Tibial artery (tissue), 4 donors: ENCODE measurements at places on chromosomes 13 and 19.

GRCh38 chr13:48266701-48267639, 34.0 kb downstream of the ITM2B start:
- H3K27ac ChIP-seq, result no peak overlapping the region
- DNase-seq, result no peak
- peaks cover 26% of the 10 kb centered on the region for H3K36me3 ChIP-seq
- no peaks in the 10 kb centered on the region for H3K4me1 ChIP-seq
- H3K27me3 ChIP-seq, result no peaks in the 10 kb centered on the region

DNA sequence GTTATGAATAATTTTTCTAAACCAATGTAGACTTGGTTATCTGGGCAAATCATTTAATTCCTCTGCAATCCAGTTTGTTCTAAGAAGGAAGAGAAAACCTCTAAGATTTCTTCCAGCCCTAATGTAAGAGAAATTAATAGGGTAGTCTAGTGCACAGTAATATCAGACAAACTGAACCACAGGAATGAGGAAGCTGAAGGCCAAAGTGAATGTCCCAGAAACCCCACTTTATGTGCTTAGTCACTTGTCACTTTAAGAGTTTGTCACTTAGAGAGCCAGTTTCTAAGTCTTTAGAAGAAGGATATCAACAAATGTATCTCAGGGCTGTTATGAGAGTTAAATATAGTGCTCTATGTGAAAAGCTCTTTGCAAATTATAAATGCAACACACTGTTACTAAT, 750.6 kb downstream of the DIAPH3 start:
- H3K4me3 ChIP-seq, result no peak overlapping the region
- no peaks in the 10 kb centered on the region for H3K27me3 ChIP-seq
- DNase-seq, result no peak
- no peak overlapping the region for H3K27ac ChIP-seq

GRCh38 chr13:40539576-40540327, 126.7 kb downstream of the FOXO1 start:
- H3K4me1 ChIP-seq, result peaks cover 7% of the 10 kb centered on the region
- H3K4me3 ChIP-seq, result no peak overlapping the region
- no peaks in the 10 kb centered on the region for H3K27me3 ChIP-seq

- no peak overlapping the region for H3K4me3 ChIP-seq
- H3K4me1 ChIP-seq, result no peaks in the 10 kb centered on the region
- H3K27me3 ChIP-seq, result no peaks in the 10 kb centered on the region
- no peak for DNase-seq
These were observed 114.6 kb upstream of the VSTM2B start for GRCh38 chr19:29411113-29411581.

DNA sequence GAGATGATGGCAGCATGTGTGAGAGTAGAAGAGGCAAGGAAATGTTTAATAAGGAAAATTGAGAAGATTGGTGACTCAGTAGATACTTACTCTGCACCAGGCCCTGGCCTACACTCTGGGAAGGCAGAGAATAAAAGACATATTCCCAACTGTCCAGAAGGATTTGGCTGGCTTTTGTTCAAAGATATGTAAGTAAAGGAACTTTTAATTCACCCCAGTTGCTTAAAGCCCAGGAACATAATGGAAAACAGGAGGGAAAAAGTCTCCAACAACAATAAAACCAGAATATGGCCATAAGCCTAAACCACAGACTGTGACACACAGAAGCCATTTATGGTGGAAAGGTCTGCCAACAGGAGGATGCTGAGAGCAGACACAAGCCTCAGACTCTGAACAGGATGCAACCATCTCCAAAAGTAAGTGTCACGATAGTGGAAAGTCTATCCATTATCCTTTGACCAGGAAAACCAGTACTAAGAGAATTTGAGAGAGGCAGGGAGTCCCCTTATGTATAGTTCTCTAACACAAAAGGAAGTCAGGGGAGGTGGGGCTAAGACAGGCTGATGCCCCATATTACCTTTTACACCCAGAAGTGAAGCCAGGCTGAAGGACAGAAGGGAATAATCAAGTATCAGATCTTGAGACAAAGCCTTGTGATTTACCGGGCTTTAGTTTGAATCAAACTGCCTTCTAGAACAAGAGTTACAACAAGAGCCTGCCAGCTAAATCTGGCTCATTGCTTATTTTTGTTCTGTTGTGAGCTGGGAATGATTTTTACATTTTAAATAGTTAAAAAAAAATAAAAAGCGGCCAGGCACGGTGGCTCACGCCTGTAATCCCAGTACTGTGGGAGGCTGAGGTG, 169.5 kb upstream of the STARD13 start:
- no peak overlapping the region for H3K4me3 ChIP-seq
- H3K27ac ChIP-seq, result peak overlapping the region; percentile 46
- no peak for DNase-seq
- no peaks in the 10 kb centered on the region for H3K27me3 ChIP-seq

GRCh38 chr19:38759590-38760003, 13.7 kb downstream of the LGALS7 start:
- H3K27me3 ChIP-seq, result no peaks in the 10 kb centered on the region
- H3K4me1 ChIP-seq, result no peaks in the 10 kb centered on the region
- H3K27ac ChIP-seq, result no peak overlapping the region

DNA sequence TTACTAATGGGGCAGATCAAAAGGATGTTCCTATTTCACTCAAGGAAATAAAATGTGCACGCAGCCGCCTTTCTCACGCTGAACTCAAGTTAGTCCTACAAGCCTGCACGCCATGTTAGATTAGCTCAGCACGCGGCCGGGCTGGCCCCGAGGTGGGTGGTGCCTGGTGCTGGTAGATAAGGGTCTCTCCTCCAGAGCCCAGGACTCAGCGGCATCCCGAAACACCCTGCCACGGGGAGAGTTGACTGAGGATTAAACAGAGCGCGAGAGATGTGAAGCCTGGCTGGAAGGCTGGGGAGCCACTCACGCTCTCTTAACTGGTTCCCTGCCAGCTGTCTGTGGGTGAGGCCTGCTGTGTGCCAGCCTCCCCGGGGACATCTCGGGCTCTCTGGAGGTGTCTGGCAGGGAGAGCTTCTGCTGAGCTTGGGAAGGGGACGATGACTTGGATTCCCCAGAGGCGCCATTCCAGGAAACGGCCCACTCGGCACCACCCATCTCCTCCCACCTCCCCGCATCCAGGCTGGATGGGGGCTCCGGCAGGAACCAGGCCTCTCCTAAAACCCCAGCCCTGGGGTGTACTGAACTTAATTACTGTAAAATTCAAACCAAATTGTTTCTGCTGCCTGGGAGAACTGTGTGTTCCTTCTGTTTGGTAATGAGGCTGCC, 122.2 kb downstream of the KDM4B start:
- peaks cover 7% of the 10 kb centered on the region for H3K36me3 ChIP-seq
- H3K4me3 ChIP-seq, result peak overlapping the region; percentile 5

GRCh38 chr19:1616875-1617274, 11.6 kb upstream of the UQCR11 start:
- no peaks in the 10 kb centered on the region for H3K4me1 ChIP-seq
- no peaks in the 10 kb centered on the region for H3K27me3 ChIP-seq
- H3K27ac ChIP-seq, result no peak overlapping the region
- DNase-seq, result no peak

DNA sequence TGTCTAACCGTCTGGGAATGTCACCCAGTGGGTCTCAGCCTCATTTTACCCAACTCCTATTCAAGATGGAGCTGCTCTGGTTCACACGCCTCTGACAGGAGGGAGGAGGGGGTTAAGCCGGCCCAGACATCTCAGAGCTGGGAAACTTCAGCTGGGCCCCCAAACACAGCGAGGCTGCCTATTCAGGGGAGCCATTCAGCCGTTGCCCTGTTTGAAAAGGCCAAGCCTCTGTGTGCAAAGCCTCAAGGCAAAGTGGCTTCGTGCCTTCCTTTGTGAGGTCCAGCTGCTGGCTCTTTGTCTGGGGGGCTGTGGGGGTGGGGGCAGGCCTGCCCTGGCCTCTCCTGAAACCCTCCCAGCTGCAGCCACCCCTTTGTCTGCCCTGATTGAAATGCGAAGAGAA, 147.4 kb downstream of the PTPRS start:
- no peak for DNase-seq
- no peaks in the 10 kb centered on the region for H3K27me3 ChIP-seq
- H3K4me1 ChIP-seq, result no peaks in the 10 kb centered on the region
- no peaks in the 10 kb centered on the region for H3K36me3 ChIP-seq
- no peak overlapping the region for H3K27ac ChIP-seq
- no peak overlapping the region for H3K4me3 ChIP-seq

DNA sequence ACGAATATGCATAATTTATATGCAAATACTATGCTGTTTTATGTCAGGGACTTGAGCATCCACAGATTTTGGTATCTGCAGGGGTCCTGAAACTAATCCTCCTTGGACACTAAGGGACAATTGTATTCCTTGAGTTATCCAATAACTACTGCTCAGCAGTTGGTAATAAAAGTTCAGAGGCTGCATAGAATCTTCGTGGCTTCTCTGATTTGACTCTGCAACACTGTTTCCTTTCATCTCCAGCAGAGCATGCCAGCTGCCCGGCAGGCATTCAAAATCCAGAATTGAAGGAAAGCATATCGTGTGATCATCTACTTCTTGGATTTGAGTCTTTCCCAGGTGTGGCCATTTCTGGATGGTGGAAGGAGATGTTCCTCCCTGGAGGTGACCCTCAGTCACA, 64.5 kb upstream of the MRI1 start:
- H3K4me3 ChIP-seq, result no peak overlapping the region
- H3K27ac ChIP-seq, result no peak overlapping the region
- no peaks in the 10 kb centered on the region for H3K4me1 ChIP-seq
- no peak for DNase-seq
- H3K27me3 ChIP-seq, result peaks cover 10% of the 10 kb centered on the region
- no peaks in the 10 kb centered on the region for H3K36me3 ChIP-seq

- H3K27me3 ChIP-seq, result peaks cover 89% of the 10 kb centered on the region
- H3K4me3 ChIP-seq, result no peak overlapping the region
- no peak overlapping the region for H3K27ac ChIP-seq
These were observed 39.6 kb downstream of the ZNRF4 start for GRCh38 chr19:5494773-5495172.

GRCh38 chr19:13013649-13014048, 18.4 kb downstream of the NFIX start:
- H3K36me3 ChIP-seq, result no peaks in the 10 kb centered on the region
- no peak for DNase-seq
- H3K27ac ChIP-seq, result peak overlapping the region; percentile 88
- peak overlapping the region; percentile 54 for H3K4me3 ChIP-seq
- no peaks in the 10 kb centered on the region for H3K27me3 ChIP-seq
- H3K4me1 ChIP-seq, result peaks cover 87% of the 10 kb centered on the region

- H3K27ac ChIP-seq, result no peak within 1 kb of the TSS
- H3K4me1 ChIP-seq, result no peaks in the 10 kb centered on the region
- peak within 1 kb of the TSS; percentile 55 for H3K4me3 ChIP-seq
- H3K36me3 ChIP-seq, result no peaks in the 10 kb centered on the region
These were observed at the start of gene SHC2 for GRCh38 chr19:460877-461720. SHC2 (minus strand) TSS chr19:461033; CDS start chr19:460996, 37 bp downstream.

- no peak overlapping the region for H3K4me3 ChIP-seq
- H3K27me3 ChIP-seq, result no peaks in the 10 kb centered on the region
- H3K27ac ChIP-seq, result no peak overlapping the region
- no peak for DNase-seq
These were observed 34.1 kb upstream of the EDNRB start for GRCh38 chr13:77952737-77953136.

DNA sequence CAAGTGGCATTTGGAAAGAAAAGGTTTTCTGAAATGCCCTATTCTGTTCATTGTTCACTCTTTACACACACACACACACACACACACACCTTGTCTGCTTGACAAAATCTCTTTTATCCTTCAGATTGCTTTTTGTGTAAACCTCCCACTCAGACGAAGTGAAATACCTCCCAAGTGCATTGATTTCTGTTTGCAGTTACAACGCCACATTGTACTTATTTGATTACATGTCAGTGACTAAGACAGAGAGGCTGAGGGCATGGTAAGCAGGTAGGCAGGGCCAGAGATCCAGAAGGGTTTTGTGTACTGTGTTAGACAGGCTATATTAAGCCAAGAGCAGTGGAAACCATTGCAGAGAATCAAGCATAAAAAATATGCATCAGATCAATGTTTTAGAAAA, 561.8 kb downstream of the GPC6 start:
- H3K27ac ChIP-seq, result no peak overlapping the region
- no peak overlapping the region for H3K4me3 ChIP-seq
- no peak for DNase-seq
- H3K36me3 ChIP-seq, result no peaks in the 10 kb centered on the region
- no peaks in the 10 kb centered on the region for H3K4me1 ChIP-seq

DNA sequence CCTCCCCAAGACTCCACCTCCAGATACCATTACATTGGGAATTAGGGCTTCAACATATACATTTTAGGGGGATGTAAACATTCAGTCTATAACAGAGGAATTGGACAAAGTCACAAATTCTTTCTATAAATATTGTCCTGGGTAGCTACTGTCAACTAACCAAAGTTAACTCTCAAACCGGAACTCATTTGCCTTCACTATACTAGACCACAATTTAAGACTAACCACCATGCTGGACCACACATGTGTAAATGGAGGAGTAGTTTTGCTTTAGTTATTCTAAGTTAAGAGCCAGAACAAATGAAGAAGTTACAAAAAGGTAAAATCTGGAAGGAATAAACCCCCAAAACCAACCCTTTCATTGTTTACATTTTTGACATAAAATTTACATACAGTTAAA, 222.8 kb downstream of the NDFIP2 start:
- no peak for DNase-seq
- H3K4me1 ChIP-seq, result no peaks in the 10 kb centered on the region
- H3K27me3 ChIP-seq, result no peaks in the 10 kb centered on the region
- no peak overlapping the region for H3K27ac ChIP-seq
- no peaks in the 10 kb centered on the region for H3K36me3 ChIP-seq

DNA sequence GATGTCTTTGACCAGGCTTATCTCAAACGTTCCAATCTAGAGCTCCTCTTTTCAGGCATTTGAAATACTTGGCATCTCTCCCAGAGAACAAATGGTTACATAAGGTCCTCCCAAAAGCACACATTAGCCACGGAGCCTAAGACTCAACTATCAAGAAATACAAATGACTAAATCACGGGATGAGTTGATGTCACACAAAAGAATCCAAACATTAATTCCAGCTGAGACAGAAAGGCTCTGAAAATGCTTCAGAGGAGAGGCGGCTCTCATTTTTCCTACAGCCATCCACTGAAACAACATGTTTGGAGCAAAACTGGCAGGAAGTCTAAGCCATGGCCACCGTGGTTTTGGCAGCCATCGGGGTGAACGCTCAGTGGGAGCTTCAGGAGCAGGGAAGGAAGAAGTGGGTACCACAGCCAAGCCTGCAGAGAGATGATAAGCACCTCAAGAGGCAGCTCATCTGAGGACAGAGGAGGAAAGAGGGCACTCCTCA, 122.5 kb downstream of the STK24 start:
- no peaks in the 10 kb centered on the region for H3K27me3 ChIP-seq
- H3K36me3 ChIP-seq, result peaks cover 41% of the 10 kb centered on the region
- H3K27ac ChIP-seq, result peak overlapping the region; percentile 77
- DNase-seq, result no peak
- peaks cover 35% of the 10 kb centered on the region for H3K4me1 ChIP-seq

GRCh38 chr19:34173193-34173956, 1.1 kb downstream of the LSM14A start:
- peak overlapping the region; percentile 100 for H3K27ac ChIP-seq
- H3K4me1 ChIP-seq, result peaks cover 49% of the 10 kb centered on the region
- no peaks in the 10 kb centered on the region for H3K36me3 ChIP-seq
- H3K4me3 ChIP-seq, result peak overlapping the region; percentile 97
- DNase-seq, result peak; percentile 66
